Stimulated activated CD8-positive, alpha-beta memory T cell treated with anti-CD3 and anti-CD28 coated beads, Interleukin-4, amount 100 ng/mL, for 1 hour (primary cell): ENCODE measurements at places on chromosomes 7 and 10.

DNA sequence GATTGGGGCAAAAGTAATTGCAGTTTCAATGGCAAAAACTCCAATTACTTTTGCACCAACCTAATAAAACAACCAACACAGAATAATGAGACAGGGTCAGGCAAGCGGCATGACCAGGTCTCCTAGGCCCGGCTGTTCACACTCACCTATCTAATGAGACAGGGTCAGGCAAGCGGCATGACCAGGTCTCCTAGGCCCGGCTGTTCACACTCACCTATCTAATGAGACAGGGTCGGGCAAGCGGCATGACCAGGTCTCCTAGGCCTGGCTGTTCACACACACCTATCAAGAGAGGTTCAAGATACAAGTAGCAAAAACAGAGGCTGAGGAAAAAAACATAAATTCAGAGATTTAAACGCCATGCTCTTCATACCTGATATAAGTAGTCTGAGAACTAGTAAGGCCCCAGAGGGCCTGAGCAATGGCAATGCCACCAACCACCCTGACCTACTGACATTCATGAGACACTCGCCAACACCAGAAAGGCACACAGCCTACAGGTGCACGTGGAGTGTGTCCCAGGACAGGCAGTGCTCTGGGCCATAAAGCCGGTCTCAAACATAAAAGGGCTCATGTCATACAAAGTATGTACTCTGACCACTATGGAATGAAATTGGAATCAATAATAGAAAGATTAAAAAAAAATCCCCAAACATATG, 40.6 kb upstream of the NCAPG2 start:
- no peak for DNase-seq

GRCh38 chr7:21898265-21898930, 47.3 kb downstream of the CDCA7L start:
- no peak for DNase-seq

GRCh38 chr7:157704365-157704764, 367.6 kb downstream of the DNAJB6 start:
- DNase-seq: no peak

DNA sequence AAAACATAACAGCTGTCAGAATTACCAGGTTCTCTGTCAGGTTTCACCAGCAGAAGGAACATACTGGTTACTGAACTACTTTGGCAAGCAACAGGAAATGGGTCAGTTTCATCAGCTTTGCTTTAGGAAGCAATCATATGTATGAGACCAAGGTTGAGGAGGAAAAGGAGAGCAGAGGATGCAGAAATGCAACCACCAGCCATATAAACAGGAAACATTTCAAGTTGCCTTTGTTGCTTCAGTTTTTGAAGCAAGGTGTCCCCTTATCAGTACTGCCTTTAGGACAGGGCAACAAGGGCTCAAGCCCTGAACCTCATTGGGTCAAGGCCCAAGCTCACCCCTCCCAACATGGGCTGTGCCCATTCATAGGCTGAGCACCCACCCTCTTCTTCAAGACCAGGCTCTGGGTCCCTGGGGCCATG, 10.2 kb downstream of the HIPK2 start:
- DNase-seq: no peak
